ENCODE measurements at places on chromosomes 2 and 18.

DNA sequence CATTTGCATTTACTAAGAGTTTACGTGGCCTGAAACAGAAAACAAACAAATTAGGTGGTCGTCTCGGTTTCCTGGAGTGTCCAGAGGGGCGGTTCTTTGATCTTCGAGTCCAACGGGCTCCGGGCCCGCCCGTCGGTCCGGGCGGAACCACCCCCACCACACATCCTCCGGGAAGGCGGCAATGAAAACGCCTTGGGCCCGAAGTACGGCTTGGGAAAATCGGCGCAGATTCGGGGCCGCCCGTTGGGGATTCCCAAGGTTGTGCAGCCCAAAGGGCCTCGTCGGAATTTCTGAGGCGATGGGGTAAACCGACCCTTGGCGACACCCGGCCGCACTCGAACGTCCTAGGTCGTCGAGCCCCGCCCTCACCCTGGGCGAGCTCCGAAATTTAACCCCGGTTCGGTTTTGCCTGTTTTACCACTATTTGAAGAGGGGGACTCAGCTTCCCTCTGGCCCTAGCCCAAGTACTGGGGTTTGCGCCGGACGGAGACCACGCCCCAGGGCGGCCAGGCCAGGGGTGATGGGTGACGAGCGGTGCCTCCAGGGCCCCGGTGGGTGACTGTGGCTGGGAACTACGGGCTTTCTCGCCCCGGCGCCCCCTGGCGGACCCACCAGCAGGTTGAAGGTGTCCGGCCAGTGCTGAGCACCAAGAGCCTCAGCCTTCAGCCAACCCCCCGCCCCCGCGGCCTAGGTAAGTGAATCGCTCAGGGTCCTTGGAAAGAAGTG is 1.9 kb upstream of the CFAP53 start:
- DNase-seq = no peak

GRCh38 chr18:59428018-59428417 is 69.0 kb upstream of the LMAN1 start:
- no peak for DNase-seq

- no peak for DNase-seq
Measured at GRCh38 chr18:62420513-62421209, 95.6 kb downstream of the TNFRSF11A start.

DNA sequence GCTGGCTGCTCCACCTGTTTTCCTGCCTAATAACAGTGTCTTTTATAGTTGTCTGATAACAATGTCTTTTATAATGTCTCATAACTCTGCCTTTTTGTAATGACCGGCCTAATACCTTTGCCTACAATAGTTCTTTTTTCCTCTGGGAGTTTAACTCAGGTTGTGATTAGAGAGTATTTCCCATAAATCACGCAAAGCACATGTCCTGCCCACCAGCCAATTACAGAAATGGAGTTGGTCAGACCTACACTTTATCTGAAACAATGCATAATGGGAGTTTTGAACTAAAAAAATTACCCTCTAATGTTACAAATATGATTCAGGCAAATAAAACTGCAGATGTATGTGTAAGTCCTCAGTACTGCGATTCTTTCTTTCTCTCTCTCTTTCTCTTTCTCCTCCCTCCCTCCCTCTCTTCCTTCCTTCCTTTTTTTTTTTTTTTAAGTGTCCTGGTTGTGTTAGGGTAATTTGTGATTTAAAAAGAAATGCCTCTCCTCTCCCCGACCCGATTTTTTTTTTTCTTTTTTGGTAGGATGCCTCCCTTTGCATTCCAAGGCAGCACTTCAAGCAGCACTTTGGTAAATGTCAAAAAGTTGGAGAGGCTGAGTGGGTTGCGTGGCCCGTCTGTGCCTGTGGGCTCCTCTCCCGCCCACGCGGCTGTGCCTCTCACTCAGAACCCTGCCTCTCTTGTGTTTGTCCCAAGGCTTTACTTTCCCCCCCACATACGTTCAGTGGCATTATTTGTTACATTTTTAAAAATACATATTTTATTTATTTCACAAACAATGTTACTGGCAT is 147.3 kb downstream of the AGAP1 start:
- no peak for DNase-seq

DNA sequence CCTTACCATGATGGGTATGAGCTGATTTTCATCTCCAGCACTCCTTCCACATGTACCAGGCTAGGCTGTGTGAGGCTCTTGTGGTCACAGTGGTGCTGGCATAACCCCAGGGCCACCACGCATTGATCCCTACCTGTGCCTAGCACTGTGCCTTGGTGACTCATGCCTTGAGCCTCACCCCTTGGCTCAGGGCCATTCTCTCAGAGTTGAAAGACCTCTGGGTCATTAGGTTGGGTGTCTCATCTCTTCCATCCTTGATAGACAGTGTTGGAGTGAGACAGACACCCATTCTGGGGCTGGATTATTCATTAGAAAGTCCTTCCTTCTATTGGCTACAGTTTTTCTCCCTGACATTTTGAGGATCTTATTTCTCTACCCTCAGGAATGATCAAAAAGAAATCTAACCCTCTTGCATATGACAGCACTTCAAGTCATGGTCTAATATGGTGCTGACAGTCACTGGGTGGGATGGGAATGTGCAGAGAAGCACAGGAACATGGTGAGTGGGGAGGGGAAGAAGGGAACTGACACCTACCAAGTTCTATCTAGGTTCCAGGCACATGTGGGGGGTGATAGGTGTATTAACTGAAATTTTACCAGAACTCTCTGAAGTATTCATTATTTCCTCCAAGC is 41.3 kb downstream of the DYSF start:
- no peak for DNase-seq

- no peak for DNase-seq
Measured at GRCh38 chr2:109700680-109701274, 86.6 kb downstream of the SOWAHC start.

GRCh38 chr2:149158957-149159356 is 120.5 kb downstream of the LYPD6B start:
- DNase-seq = no peak

DNA sequence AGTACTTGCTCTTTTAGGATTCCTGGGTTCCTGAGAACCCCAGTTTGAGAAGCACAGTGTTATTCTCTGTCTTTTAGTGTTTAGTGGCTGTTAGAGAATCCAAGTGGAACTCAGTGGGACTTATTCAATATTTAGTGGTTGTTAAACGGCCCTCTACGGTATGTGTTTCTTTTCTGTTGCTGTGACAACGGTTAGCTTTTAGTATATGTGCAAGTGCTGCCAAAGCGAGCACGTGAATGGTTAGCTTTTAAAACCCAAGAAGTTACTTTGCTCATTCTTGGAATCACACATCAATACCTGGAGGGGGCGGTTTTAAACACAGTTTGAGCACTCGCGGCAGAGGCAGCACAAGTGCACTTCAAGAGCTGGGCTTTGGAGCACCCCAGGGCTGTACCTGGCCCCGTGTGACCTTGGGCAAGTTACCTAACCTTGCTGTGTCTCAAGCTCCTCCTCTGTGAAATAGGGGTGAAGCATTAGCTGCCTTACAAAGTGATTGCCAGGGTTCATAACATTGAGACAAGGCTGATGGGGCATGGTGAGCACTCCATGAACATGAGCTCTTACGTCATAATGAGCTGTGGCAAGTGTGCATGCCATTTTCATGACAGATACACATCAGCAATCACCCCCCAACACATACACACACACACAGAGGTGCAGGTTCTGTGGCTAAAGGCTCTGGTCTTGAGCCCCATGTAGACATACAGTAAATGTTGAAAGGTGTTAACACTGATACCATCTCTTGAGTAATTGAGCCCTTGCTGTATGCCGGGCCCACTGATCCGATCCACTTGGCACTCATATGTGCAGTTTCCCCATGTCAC is 234.1 kb downstream of the ALPK2 start:
- DNase-seq = no peak

- DNase-seq = no peak
Measured at GRCh38 chr2:139836769-139837168, 1056.6 kb upstream of the NXPH2 start.

GRCh38 chr2:20446255-20446916 is 488 bp upstream of the RHOB start:
- DNase-seq = no peak

- no peak for DNase-seq
Measured at GRCh38 chr2:219041252-219041651, at the start of gene CFAP65. Gene CFAP65 (minus strand): TSS chr2:219041516. CDS start chr2:219039048, 2,468 bp downstream.

- no peak for DNase-seq
Measured at GRCh38 chr2:180678625-180678972, 301.8 kb upstream of the UBE2E3 start.

GRCh38 chr2:204737296-204737695 is 192.0 kb downstream of the PARD3B start:
- no peak for DNase-seq

DNA sequence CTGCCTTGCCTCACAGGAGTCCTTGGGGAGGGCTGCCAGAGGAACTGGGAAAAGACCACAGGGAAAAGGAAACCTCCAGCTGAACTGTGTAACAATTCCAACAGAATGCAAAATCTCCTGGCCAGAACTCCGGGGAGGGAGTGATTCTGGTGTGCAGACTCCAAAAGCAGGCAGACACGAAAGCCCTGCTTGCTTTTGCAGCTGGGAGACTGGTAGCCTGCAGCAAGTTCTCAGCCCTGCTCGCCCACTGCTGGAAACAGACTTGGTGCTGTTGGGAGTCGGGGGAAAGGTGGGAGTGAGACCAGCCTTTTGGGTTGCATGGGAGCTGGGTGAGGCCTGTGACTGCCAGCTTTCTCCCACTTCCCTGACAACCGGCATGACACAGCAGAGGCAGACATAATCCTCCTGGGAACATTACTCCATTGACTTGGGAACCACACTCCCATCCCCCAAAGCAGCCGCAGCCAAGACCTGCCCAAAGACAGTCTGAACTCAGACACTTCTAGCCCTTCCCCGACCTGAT is 26.0 kb upstream of the NMI start:
- DNase-seq = peak; percentile 8

DNA sequence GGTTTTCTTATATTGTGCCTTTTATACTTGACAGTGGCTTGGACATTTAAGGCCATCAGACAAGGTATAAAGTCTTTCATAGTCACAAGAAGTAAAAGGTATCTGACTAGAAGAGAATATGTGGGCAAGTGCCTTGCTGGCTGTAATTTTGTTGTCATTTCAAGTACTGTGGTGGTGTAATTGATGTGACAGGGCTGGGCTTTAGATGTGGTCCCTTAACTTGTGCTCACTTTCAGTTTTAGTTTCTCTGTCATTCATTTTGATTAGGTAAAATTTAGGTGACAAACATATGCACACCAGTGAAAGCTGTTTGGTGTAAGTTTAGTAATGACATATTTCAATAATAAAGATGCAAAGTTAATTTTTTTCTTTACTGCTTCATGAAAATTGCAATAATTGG is 31.2 kb upstream of the TBR1 start:
- DNase-seq = no peak

DNA sequence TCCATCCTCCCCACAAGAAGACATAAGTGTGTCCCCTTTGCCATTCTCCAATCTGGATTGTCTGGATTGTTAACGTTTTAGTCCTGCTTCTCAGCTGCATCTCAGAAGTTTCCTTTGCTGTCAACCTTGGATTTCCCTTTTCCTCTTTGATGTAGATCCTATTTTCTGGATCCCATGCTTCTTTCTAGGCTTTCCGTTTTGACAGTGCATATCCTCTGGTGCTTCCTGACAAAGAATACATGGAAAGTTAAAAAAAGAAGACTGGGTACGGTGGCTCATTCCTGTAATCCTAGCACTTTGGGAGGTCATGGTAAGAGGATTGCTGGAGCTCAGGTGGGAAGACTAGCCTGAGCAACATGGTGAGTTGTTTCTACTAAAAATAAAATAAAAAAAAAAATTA is 26.8 kb downstream of the ABI2 start:
- no peak for DNase-seq

DNA sequence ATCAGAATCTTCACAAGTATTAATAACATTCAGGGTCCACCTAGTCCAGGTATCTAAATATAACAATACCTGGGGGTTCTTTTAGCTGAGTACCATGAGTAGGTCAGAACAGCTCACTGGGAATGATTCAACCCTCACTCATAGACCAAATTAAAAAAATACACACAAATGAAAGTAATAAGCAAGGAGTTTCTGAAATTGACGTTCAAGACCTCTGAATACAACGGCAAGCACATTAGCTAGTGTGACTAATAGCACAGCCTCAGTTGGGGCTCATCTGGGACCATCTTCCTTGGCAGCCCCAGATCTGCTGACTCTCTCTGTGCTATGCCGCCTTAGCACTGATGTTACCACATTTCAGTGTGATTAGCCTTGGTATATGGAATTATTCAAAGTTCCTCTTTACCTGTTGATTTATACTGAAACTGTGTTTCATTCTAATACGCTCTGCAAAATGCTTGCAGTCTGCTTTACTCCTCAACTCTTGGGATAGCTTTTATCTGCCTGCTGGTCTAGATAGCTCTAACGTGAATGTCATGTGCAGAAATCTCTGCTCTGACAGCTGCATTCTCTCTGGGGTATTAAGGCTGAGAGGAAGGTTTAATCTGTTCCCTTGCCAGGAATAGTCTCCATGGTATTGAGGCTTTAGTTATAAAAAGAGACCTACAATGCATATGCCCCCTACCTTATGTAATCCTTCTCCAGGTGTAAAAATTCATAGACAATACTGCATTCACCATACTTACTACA is 153.3 kb downstream of the METTL4 start:
- DNase-seq = no peak

DNA sequence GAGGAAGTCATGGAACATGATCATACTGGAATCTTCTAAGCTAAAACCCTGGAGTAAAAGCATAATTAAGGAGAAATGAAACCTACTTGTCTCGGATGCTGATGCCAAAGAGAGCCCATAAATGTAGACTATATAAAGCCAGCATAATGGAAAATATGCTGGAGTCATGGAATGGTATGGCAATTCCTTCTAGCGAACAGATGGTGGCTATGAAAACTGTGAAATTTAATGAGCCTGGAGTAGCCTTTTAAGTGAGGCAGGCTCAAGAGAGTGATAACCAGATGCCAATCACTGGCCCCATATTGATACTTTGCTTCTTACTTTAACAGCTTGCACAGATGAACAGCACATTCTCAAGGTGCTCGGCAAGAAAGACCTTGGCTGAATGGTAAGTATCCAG is 206.3 kb downstream of the PID1 start:
- no peak for DNase-seq

GRCh38 chr2:171247741-171248662 is 87.3 kb upstream of the TLK1 start:
- DNase-seq = no peak

- DNase-seq = no peak
Measured at GRCh38 chr2:76323381-76323780, 612.7 kb upstream of the GCFC2 start.

DNA sequence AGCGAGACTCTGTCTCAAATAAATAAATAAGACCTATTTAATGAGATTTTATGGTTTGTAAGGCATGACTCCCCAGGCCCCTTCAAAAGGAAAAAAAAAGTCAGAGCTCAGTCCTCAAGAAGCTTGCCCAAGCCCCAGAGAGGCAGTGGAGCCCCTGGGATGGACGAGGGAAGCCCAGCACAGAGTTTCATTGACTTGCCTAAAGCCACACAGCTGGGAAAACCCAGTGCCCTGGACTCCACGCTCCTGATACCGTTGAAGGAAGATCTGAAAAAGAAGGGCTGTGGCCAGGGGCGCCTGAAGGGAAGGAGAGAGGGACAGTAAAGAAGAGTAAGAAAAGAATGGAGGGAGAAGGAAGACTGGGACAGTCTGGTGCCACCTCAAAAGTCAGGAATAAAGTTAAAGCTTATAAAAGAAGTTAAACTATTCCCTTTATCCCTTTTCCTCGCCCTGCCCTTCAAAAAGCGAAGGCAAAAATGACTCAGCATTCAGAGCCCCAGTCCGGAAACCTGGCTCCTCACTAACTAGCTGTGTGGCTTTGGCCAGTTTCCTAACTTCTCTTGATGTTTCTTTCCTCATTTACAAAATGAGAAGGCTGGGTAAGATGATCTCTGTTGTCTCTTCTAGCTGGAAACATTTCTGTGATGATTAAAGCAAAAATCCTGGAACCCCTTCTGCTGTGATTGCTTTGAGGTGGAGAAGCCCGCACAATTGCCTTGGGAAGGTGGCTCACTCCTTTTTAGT is 46.7 kb downstream of the LYPD1 start:
- DNase-seq = no peak
